Smooth muscle cell of the coronary artery (primary cell): ENCODE measurements at places on chromosomes 1 and 21. TPM values are rescaled to one million over a fixed set of nuclear protein-coding genes. Genes with fewer than 3 reads are reported as not detected.

Gene FCRL6
- total RNA-seq = not detected in 2 replicates

Gene FMN2
- total RNA-seq = 10.6 and 29.3 TPM in 2 replicates

Gene PIK3R3
- total RNA-seq = 0.59 and 3.1 TPM in 2 replicates

Gene PLA2G2F
- total RNA-seq = not detected in 2 replicates

Gene SAMD11
- total RNA-seq = 0.23 and 4.4 TPM in 2 replicates

Gene RSRP1
- total RNA-seq = 112 and 222 TPM in 2 replicates

Gene GRIK3
- total RNA-seq = not detected in 2 replicates

Gene OLIG2
- total RNA-seq = not detected in 2 replicates

Gene SLX9
- 16.0 and 24.7 TPM in 2 replicates for total RNA-seq

Gene CLSTN1
- total RNA-seq = 65.8 and 98.1 TPM in 2 replicates

Gene AMPD1
- not detected in 2 replicates for total RNA-seq

Gene FTCD
- 0.08 TPM in 1 of 2 replicates, not detected in the other for total RNA-seq

Gene PTAFR
- total RNA-seq = 0.12 TPM in 1 of 2 replicates, not detected in the other

Gene NCAM2
- 0.45 and 11.3 TPM in 2 replicates for total RNA-seq

Gene OMA1
- total RNA-seq = 13.3 and 20.0 TPM in 2 replicates

Gene HLCS
- total RNA-seq = 20.8 and 27.1 TPM in 2 replicates

Gene LENEP
- 0.68 TPM in 1 of 2 replicates, not detected in the other for total RNA-seq

Gene MECR
- 17.8 and 22.3 TPM in 2 replicates for total RNA-seq

Gene MPZL1
- total RNA-seq = 78.5 and 90.7 TPM in 2 replicates
